ENCODE measurements at places on chromosomes 4 and X. TPM values are rescaled to one million over a fixed set of nuclear protein-coding genes. Genes with fewer than 3 reads are reported as not detected.

Gene CYTL1
- polyA plus RNA-seq, result 8.0 TPM

DNA sequence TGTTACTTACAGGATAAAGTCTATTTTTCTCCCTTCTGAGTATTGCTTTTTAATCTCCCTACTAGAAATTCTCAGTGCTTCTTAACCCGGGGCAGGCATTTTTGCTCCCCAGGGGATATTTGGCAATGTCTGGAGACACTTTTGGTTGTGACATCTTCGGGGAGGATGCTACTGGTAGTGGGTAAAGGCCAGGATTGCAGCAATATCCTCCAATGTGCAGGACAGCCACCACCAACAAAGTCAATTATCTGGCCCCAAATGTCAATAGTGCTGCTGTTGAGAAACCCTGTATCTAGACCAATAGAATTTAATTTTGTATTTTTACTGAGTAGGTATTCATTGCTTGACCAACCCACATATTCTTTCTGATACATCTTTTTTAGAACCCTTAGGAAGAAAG, 669.5 kb upstream of the MAGEB2 start:
- H3K36me3 ChIP-seq, result no peaks in the 10 kb centered on the region
- DNase-seq, result no peak
- no peak overlapping the region for H3K4me3 ChIP-seq

DNA sequence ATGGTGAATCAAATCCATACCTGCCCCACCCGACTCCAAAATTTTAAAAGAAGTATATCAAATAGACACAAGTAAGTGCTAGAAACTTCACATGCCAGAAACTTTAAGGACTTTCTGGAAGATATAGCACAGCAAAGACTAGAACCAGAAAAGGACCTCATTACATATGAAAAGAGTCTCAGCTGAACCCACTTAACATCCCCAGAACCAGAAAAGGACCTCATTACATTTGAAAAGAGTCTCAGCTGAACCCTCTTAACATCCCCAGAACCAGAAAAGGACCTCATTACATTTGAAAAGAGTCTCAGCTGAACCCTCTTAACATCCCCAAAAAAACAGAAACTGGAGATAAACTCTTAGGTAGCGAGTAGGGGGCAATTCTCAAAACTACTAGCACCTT, 32.3 kb downstream of the STPG2 start:
- no peaks in the 10 kb centered on the region for H3K27me3 ChIP-seq
- no peaks in the 10 kb centered on the region for H3K36me3 ChIP-seq
- no peaks in the 10 kb centered on the region for H3K4me1 ChIP-seq
- no peak for DNase-seq

DNA sequence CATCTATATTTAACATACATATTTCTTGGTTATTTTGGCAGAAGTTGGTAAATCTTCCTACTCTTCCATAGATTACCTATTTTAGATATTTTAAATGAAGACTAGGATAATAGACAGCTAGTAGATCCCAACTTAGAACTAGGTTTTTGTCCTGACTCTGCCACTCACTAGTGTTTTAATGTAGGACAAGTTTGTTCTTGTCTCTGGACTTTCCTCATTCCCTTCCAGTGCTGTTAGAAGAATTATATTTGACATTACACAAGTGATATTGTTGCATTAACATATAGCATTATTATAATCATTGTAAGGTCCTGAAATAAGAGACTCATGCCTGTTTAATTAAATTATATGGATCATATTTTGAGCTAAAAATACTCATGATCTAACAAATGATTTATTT, 24.1 kb upstream of the ALB start:
- DNase-seq, result no peak
- no peak overlapping the region for H3K27ac ChIP-seq
- H3K4me1 ChIP-seq, result no peaks in the 10 kb centered on the region
- H3K27me3 ChIP-seq, result no peaks in the 10 kb centered on the region
- H3K4me3 ChIP-seq, result no peak overlapping the region

Gene PRKG2
- polyA plus RNA-seq, result 0.24 TPM

- H3K4me3 ChIP-seq, result no peak overlapping the region
- no peaks in the 10 kb centered on the region for H3K27me3 ChIP-seq
- H3K36me3 ChIP-seq, result no peaks in the 10 kb centered on the region
- DNase-seq, result no peak
- no peak overlapping the region for H3K27ac ChIP-seq
Observed at GRCh38 chrX:115940348-115940747, 230.2 kb upstream of the AGTR2 start.

DNA sequence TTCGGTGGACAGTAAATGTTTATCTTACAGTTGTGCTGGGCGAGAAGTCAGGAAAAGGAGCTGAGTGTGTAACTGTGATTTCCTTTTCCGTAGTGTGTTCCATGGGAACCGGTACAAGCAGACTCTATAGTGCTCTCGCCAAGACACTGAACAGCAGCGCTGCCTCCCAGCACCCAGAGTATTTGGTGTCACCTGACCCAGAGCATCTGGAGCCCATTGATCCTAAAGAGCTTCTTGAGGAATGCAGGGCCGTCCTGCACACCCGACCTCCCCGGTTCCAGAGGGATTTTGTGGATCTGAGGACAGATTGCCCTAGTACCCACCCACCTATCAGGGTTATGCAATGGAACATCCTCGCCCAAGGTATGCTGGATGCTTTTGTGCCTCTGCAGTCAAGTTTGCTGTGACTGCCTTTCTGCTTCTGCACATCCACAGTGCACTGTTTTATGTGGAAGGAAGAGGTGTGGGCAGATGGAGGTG, 27.4 kb downstream of the NOCT start:
- H3K36me3 ChIP-seq, result peaks cover 48% of the 10 kb centered on the region
- H3K27ac ChIP-seq, result no peak overlapping the region
- H3K4me3 ChIP-seq, result no peak overlapping the region
- DNase-seq, result no peak

- H3K27ac ChIP-seq, result no peak overlapping the region
- no peak overlapping the region for H3K4me3 ChIP-seq
- H3K36me3 ChIP-seq, result no peaks in the 10 kb centered on the region
- H3K4me1 ChIP-seq, result no peaks in the 10 kb centered on the region
Observed at GRCh38 chr4:161320377-161320776, 843.4 kb downstream of the FSTL5 start.

- H3K36me3 ChIP-seq, result no peaks in the 10 kb centered on the region
- H3K27ac ChIP-seq, result no peak overlapping the region
- H3K27me3 ChIP-seq, result no peaks in the 10 kb centered on the region
- DNase-seq, result no peak
Observed at GRCh38 chr4:69823048-69823447, 36.9 kb downstream of the SULT1E1 start.

GRCh38 chr4:150911326-150911725, 103.8 kb downstream of the LRBA start:
- H3K27ac ChIP-seq, result no peak overlapping the region
- no peak for DNase-seq
- H3K27me3 ChIP-seq, result no peaks in the 10 kb centered on the region

DNA sequence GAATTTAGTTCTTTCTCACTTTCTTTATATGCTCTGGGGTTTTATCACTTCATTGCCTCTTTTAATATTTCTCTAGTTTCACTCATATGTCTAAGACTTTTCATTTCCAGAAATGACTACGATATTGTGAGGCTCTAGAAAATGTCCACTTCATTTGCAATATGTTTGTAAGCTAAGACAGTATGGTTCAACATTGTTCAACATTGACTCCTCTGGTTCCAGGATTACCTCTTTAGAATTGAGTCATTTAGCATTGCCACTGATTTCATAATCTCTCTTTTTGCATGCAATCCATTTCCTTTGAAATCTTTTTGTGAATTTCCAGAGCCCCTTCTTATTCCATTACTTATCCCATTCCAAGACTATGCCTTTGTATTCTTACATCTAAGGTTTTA, 32.3 kb downstream of the BBS12 start:
- H3K4me3 ChIP-seq, result no peak overlapping the region
- no peak overlapping the region for H3K27ac ChIP-seq
- DNase-seq, result no peak
- no peaks in the 10 kb centered on the region for H3K27me3 ChIP-seq
- H3K4me1 ChIP-seq, result peaks cover 5% of the 10 kb centered on the region

Gene IDUA
- polyA plus RNA-seq, result 5.8 TPM
